ENCODE measurements at places on chromosomes 11 and 22.
A peak's percentile ranks its signal among the peaks of the same experiment; 100 is the strongest.

- DNase-seq = no peak
These were observed 9.7 kb upstream of the TCF20 start for GRCh38 chr22:42280140-42280539.

GRCh38 chr11:22177186-22177585 is 15.7 kb upstream of the ANO5 start:
- no peak for DNase-seq

GRCh38 chr11:124483422-124483821 is 37.9 kb upstream of the OR8B8 start:
- DNase-seq = no peak

DNA sequence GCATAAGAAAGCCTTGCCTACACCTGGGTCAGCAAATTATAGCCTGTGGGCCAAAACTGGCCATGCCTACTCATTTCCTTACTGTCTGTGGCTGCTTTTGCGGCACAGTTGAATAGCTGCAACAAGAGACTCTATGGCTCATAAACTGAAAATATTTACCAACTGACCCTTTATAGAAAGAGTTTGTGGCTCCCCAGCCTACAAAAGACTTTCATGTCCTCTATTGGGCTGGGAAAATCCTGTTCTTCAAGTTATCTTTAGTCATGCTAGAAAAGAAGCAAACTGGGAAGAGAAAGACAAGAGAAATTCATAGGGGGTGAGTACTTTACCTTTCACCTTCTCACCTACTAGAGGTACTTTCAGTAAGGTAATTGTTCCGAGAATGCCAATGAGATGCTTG is 175.1 kb downstream of the SWAP70 start:
- DNase-seq = no peak

DNA sequence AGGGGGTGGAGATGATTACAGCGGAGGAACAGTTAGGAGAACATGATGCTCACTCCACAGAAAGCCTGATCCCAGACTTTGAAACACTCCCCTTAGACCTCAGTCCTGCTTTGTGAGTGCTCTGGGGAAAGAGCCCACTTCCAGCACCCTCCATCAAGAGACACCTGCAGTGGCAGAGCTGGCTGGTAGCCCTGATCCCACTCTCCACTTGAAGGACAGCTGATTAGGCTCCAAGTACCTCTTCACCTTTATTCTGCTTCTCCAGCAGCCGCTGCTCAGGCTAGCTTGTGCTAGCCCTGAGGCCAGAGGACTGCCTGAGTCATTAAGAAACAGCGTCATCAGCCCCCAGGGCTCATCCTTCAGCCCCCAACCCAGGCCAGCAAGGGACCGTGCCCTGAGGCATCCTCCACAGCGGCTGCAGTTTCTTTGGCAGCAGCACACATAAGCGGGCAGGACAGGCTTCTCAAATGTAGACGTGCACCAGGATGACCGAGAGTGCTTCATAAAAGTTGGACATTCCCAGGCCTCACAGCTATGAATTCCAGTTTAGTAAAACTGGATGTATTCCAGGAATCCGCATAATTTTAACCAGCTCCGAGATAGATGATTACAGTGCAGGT is 146.0 kb upstream of the TBCEL start:
- DNase-seq = no peak

DNA sequence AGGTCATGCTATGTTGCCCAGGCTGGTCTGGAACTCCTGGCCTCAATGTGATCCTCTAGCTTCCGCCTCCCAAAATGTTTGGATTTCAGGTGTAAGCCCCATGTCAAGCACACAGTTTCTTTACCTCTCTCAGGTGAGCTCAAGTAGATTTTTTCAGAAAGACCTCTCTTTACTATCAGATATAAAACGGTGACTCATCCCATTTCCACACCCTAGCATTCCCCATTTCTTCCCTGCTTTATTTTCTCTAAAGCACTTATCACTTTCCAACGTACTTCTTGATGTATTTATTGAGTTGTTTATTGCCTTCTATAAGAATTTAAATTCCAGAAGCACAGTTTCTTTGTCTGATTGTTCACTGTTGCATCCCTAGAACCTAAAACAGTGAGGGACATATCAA is 3.7 kb downstream of the TSG101 start:
- DNase-seq = no peak

DNA sequence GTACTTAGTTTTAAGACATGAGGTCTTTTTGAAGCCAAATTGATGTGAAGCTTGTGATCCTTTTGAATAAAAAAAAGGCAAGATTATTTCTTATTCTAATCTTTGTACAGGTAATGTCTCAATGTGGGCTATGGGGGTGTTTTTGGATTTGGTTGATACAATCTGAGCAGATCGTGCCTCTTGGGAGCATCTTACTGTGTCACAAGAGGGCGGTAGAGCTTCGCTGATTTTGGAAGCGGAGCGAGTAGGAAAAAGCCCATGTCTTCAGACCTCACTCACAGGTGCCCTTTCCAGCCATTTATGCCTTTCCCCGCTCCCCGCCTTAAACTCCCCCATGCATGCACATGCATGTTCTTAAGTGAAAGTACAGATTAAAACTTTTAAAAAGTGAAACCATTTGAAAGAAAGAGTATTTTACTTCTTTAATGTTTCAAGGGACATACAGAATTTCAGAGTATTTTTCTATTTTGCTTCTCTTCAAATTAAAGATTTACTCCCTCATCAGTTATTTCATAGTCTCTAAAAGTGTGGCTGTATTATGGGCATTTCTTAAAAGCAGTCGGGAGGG is 18.8 kb downstream of the DDX25 start:
- DNase-seq = peak; percentile 78

DNA sequence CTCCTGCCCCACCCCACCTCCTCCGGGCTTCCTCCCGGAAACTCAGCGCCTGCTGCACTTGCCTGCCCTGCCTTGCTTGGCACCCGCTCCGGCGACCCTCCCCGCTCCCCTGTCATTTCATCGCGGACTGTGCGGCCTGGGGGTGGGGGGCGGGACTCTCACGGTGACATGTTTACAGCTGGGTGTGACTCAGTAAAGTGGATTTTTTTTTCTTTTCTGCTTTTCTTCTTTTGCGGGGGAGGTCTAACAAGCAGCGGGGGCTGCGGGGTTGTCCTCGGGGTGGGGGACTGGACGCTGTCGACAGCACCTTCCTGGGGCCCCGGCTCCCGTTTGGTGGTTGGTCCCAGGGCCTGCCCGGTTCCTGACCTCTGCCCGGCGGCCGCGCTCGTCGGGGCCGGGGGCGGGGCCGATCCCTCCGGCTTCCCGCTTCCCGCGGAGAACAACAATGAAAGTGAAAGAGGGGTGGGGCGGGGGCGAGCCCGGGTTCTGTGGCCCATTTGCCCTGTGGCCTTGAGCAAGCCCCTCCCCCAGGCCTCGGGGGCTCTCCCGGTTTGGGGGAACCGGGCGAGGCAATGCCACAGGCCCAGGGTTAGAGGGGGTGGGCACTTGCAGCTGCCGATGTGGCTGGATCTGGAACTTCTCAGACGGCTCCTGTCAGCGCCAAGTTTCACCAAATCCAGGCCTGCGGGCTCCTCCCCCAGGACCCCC is 975 bp upstream of the MDK start:
- peak; percentile 49 for DNase-seq

GRCh38 chr11:13169709-13170108 is 107.9 kb upstream of the BMAL1 start:
- DNase-seq = peak; percentile 94

DNA sequence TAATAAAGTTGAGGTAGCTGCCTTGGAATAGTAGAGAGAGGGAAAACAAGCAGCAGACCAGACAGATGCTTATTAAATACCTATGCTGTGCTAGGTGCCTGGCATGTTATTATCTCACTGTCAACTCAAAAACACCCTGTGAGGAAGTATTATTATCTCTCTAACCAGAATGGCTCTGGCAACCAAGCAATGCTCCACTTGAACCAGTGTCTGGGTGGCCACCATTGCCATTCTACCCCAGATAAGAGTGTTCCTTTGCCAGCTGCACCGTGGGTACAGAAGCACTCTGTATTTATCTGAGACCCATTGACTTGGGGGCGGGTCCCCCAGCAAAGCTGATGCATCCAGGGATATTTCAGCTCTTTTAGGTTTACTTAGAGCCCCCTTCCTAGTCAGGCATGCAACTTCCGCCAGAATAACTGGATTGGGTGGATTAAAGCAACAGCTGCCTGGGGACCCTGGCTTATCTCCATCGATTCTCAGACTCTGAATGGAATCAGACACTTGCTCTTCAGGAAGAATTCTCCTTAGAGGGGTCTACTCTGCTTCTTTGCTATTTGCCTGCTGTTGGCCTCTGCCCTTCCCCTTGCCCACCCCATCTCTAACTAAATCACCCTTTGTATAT is 49.1 kb downstream of the RCN1 start:
- no peak for DNase-seq

GRCh38 chr11:19220903-19221724 is 19.3 kb upstream of the CSRP3 start:
- peak; percentile 55 for DNase-seq

GRCh38 chr11:130861902-130862860 is 54.1 kb downstream of the SNX19 start:
- DNase-seq = peak; percentile 96

GRCh38 chr22:48097723-48098122 is 1335.3 kb downstream of the TBC1D22A start:
- DNase-seq = no peak

- no peak for DNase-seq
These were observed 129.1 kb upstream of the THY1 start for GRCh38 chr11:119552106-119552485.

DNA sequence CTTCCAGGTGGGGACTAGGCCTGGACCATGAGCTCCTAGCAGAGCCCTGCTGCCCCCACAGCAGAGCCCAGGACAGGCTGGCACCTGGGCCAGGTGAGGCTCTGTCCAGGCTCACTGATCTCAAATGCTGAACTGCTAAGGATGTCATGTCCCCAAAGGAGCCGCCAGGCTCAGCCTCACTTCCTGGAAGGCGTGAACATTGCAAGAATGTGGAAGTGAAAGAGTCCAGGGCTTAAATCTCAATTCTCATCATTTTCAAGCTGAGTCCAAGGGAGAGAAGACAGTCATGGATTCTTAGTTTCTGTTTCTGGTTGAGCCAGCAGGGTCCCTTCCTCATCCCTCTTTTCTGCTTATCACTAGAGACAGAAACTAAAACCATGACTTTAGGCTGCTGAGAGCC is 5.0 kb downstream of the ASCL2 start:
- no peak for DNase-seq

- DNase-seq = no peak
These were observed 43.4 kb upstream of the RAB1B start for GRCh38 chr11:66225066-66225465.

DNA sequence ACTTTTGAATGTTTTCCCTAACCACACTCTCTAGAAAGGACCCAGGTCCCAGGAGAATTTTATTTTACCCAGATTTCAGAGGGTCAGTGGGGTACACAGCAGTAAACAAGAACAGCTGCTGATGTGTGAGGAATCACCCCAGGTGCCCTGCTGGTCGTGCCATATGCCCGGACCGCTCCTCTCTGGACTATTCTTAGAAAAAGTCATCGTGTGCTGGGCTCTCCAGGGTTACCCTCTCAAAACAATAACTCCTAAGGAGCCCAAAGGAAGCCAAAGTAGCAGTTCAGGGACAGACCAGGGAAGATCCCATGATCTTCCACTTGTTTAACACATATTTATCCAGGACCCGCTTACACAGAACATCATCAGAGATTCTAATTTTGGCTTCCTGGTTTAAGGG is 29.7 kb downstream of the LRP4 start:
- DNase-seq = no peak

DNA sequence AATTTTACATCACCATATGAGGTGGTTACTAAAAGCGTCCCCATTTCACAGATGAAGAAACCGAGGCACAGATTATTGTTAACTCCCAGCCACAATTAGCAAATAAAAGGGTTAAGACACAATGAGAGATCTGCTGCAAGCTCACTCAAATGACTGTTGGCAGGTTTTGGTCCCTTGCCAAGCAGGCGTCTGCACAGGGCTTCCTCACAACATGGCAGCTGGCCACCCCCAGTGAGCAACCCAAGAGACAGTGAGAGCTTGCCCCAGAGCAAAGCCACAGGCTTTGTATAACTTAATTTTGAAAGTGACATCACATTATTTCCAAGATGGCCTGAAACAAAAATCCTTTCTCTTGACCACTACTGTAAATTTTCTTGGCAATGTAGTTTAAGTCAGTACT is 217.6 kb downstream of the NTM start:
- DNase-seq = no peak

DNA sequence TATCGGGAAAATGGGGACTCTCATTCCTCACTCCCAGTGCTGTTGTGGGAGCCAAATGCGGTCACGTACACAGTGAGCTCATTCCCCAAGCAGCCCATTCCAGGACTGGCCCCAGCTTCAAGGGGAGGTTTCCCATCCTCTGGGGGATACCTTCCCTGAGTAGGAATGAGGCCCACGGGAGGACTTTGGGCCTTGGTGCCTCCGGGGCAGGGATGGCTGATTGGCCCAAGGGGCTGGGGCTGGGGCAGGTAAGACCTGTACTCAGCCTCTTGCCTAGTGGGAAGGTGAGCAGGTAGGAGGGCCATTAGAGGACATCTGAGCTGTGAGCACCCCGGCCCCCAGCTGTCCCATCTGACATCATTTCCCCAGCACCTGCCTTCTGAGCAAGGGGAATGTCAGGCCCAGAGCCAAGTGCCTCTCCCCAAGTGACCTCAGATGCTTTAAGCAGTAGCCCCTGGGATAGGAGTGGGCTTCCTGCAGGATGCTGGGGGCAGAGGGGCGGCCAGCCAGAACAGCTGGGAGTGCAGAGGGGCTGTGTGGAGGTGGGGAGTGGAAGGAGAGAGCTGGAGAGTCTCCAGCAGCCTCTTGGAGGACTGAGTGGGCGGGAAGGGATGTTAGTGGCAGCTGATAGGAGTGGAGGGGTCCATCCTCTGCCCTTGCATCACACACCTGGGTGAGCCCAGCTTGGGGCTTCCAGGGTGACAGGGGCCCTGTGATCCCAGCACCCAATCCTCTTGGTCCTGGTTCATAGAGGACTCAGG is 58.4 kb downstream of the CD82 start:
- DNase-seq = peak; percentile 57

GRCh38 chr22:49858827-49859226 is 5.2 kb downstream of the ZBED4 start:
- no peak for DNase-seq

GRCh38 chr11:114272311-114272710 is 23.9 kb upstream of the NNMT start:
- no peak for DNase-seq

DNA sequence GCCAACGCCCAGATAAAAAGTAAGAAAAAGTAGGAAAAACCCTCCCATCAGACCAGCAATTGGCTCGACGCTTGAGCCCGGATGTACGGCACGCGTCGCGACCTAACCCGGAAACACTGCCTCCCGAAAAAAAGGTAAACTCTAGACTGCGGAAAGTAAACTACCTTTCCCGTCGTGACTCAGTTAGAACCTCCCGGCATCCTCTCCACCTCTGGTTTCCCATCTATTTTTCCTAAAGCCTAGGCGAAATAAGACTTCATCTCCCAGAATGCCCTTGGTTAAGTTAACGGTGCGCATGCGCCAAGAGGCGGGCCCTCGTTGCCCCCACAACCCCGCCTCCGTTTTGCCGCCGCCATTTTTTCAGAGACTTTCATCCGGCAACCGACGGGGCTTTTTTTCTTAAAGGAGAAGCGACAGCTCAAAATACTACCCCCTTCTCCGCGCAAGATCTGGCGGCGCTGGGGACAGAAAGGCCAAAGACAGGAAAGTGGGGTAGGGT is 678 bp upstream of the ZFP91 start:
- DNase-seq = peak; percentile 100

Measured in fibroblast of pulmonary artery (primary cell).